ENCODE measurements at places on chromosomes 12 and 14.

GRCh38 chr14:89165189-89166181 lies 251.5 kb downstream of the FOXN3 start:
- DNase-seq: no peak

DNA sequence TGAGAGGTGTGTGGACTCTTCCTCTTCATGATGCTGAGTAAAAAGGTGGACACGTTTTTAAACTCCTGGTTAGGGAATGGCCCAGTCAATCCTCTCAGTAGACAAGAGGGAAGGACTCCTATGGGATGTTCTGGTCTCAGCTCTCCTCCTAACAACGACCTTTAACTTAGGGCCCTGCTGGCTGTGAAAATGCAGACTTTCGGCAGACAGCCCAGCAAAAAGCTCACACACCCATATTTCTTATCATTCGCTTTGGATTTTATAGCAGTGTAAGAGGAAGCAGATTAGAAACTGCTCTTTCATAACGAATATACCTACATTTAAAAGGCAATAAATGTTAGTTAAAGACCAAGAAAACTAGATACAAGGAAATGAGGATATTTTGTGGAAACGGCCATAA lies 18.0 kb upstream of the YARS2 start:
- DNase-seq: no peak

DNA sequence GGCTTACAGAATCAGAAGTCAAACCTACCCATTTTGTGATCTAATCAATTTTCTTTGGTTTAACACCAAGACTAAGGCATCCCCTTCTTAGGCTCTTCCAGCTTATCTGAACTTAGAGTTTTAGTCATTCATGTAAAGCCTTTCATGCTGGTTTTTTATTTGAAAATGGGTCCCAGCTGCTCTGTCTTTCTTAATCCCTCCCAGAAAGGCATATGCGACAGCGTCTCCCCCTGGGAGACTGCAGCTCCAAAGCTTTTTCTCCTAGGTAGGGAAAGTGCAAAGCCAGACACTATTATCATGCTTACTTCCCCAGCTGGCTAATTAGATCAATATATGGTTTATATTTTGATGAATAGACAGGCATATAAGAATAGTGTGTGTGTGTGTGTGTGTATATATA lies 96.6 kb upstream of the E2F7 start:
- no peak for DNase-seq

GRCh38 chr14:23569443-23570151 lies 2.0 kb upstream of the AP1G2 start:
- DNase-seq: no peak

DNA sequence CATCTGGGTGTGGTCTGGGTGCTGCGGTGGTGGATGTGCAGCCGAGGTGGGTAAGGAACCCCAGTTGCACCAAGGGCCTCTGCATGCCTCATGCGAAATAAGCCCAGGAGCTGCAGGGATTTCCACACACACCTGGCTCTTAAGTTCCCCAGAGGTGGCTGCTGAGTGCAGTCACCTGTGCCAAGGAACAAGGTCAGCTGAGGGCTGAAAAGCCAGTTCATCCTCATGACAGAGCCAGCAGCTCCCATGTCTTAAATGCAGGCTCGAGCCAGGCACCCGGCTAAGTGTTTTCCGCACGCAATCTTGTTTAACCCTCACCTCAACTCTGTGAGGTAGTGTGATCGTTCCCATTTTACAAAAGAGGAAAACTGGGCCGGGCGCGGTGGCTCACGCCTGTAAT lies 9.7 kb downstream of the HVCN1 start:
- no peak for DNase-seq

- no peak for DNase-seq
These were observed 26.0 kb downstream of the PPFIBP1 start for GRCh38 chr12:27549801-27550652.
